ENCODE measurements at places on chromosomes 11 and 22.
A peak's percentile ranks its signal among the peaks of the same experiment; 100 is the strongest.

DNA sequence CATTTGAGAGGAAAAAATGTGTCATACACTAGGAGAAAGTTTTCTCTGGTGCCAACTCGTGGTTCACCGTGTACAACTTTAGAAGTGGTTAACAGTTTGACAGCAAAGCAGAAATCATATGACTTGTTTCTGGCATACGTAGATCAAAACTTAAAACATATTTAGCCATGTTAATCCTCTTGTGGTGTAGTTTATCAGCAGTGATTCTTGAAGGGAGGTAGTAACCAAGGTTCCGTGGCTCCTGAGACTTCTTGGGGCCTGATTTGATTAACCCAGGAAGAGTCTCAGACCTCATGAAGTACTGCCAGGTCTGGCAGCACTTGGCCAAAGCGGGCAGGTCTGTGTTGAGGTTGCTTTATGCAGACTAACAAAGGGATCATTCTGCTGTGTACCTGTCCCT lies 40.5 kb downstream of the SREBF2 start:
- DNase-seq, result no peak

DNA sequence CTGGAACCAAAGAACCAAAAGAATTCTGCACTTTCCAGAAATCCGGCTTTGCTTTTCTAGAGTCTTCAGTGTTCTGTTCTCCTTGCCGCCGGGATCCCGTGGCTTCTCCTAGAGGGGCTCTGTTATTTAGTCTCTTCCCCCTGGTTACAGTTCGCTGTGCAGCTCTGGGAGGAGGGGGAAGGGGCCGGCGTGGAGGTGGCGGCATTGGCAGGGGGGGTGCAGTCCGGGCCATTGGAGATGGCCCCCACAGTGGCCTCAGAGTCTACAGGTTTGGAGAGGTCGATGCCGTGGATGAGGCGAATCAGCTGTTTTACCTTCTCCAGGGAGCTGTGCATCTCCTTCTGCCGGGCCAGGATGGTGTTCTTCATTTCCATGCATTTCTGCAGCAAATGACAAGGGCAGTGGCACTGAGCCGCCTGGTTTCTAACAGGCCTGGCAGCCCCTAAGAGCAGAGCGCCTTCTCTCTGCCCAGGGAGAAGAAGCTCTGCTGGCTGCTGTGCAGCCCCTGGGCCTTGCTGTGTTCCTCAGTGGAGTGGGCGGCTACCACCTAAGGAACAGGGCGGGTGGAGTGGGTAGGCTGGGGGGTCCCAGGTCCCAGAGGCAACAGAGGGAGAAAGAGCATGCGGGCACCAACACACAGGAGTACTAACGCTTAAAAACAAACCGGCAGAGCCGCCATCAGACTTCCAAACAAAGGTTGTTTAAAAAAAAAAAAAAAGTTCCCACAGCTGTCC lies 11.6 kb downstream of the LARGE2 start:
- DNase-seq, result no peak

DNA sequence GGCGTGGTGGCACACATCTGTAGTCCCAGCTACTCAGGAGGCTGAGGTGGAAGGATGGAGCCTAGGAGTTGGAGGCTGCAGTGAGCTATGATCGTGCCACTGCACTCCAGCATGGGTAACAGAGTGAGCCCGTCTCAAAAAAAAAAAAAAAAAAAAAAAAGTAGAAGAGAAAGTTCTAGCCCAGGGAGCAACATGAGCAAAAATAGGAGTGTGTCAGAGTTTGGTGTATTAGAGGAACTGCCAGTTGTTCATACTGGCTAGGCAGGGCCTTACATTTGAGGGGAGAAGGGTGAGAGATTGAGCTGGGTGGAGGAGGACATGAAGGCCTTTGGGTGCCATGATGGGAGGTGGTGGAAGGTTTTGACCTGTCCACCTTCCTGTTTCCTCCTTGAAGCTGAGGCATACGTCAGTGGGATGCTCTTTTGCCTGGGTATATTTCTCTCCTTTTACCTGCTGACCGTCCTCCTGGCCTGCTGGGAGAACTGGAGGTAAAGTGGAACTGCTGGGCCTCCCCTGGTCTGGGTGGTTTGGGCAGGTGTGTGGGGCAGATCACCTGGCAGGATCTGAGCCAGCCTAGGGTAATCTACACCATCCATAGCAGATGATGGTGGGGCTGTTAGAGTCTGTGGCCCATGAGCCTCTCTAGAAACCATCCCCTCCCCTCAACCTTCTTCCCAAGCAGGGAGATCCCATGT lies 7.3 kb downstream of the SIDT2 start:
- no peak for DNase-seq

DNA sequence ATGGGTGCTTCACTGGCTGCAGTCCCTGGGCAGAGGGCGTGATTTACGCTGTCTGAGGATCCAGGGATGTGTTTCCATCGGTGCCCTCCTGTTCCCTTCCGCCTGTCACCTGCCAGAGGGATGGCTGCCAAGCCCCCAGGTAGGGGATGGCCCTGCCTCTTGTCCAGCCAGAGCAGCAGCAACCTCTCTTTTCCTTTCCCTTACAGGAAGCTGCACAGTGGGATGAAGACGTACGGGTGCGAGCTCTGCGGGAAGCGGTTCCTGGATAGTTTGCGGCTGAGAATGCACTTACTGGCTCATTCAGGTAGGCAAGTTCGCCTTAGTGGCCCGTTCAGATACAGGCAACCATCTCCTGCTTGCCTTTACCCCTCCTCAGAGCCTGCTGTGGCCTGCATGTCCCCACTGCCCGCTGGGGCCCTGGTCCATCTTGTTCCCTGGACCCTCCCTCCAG lies 96.6 kb downstream of the ZBTB16 start:
- no peak for DNase-seq

DNA sequence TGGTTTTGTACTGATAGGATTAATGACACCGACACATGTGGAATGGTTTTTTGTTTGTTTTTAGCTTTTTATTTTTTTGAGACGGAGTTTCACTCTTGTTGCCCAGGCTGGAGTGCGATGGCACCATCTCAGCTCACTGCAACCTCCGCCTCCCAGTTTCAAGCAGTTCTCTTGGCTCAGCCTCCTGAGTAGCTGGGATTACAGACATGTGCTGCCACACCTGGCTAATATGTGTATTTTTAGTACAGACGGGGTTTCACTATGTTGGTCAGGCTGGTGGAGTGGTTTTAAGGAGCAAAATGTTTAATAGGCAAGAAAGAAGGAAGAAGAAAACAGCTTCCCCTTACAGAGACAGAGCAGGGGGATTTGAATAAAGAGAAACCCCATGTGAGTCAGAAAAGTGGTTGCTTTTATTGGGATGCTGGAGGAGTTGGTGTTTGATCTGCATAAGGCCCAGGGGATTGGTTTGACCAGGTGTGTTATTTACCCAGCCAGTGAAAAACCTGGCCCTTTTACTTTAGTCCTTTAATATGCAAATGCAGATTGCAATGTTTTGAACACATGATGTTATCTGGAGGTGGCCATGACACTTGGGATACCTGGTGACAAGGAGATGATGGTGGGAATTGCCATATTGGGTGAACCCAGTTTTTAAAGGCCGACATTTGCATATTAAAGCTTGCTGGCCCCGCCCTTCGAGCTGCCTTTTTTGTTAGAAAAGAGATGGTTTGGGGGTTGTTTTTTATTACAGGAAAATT lies 24.3 kb downstream of the SUSD2 start:
- DNase-seq, result no peak

DNA sequence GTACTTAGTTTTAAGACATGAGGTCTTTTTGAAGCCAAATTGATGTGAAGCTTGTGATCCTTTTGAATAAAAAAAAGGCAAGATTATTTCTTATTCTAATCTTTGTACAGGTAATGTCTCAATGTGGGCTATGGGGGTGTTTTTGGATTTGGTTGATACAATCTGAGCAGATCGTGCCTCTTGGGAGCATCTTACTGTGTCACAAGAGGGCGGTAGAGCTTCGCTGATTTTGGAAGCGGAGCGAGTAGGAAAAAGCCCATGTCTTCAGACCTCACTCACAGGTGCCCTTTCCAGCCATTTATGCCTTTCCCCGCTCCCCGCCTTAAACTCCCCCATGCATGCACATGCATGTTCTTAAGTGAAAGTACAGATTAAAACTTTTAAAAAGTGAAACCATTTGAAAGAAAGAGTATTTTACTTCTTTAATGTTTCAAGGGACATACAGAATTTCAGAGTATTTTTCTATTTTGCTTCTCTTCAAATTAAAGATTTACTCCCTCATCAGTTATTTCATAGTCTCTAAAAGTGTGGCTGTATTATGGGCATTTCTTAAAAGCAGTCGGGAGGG lies 18.8 kb downstream of the DDX25 start:
- DNase-seq, result peak; percentile 30

DNA sequence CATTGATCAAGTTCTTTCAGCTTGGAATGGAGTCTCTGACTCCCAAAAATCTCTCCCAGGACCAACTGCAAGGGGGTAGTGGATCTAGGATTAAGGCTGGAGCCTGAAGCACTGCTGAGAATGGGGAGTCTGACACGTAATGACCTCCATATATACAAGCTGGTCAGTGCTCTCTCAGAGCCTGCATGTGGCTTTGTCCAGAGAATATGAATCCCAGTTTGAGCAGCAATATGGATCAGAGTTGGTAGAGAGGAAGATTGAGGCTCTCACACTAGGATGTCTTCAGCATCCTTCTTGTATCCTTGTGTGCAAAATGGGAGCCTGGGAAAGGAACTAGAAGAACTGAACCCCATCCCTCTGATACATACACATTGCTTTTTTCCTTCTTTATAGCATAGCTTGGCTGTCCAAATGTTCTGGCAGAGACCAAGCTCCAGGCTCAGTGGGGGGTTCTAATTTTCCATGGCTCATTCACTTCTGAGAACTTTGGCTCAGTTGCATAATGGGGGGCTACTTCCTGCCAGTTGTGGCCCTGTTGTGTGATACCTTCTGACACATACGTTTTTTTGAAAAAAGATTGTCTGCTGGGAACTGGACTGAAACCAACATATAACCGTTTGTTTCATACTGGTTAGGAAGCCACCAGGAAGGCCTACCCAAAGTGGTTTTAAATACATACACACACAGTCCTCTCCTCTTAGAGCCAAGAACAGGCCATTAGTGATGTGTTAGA lies 138.2 kb downstream of the ETS1 start:
- DNase-seq, result no peak

DNA sequence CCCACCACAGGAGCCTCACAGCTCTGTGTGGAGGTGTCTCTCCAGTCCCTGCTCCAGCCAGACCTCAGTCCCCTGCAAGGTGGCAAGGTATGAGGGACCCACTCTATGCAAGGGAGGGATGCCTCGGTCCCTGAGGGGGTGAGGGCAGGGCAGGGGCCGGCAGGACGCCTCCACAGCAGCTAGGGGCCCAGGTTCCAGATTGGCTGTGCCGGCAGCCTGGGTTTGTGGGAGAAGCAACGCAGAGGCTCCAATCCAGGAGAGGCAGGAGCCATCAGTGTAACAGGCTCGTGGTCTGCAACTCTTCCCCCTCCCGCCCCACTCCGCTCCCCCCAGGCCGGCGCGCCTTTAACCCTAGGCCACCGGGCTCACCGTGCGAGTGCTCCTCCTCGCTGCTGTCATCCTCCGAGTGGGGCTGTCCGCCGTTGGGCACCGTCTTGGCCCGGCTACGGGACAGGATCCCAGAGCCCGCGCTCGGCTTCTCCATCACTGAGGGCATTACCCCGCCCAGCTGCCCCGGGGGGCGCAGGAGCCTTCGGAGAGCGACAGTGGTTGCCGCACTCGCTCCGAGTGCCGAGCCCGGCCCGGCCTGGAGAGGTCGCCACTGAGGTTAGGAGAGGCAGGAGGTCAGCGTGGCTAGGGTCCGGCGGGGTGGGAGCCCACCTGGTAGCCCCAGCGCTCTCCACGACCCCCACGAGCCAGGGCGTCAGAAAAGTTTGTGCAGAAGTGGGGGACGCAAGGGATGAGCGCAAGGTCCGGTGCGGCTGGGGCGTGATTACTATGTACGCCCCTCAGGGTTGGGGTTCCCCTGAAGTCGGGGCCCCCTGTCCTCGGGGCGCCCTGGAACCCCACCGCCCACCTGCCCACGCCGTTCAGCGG lies 765 bp downstream of the RCOR2 start:
- no peak for DNase-seq

DNA sequence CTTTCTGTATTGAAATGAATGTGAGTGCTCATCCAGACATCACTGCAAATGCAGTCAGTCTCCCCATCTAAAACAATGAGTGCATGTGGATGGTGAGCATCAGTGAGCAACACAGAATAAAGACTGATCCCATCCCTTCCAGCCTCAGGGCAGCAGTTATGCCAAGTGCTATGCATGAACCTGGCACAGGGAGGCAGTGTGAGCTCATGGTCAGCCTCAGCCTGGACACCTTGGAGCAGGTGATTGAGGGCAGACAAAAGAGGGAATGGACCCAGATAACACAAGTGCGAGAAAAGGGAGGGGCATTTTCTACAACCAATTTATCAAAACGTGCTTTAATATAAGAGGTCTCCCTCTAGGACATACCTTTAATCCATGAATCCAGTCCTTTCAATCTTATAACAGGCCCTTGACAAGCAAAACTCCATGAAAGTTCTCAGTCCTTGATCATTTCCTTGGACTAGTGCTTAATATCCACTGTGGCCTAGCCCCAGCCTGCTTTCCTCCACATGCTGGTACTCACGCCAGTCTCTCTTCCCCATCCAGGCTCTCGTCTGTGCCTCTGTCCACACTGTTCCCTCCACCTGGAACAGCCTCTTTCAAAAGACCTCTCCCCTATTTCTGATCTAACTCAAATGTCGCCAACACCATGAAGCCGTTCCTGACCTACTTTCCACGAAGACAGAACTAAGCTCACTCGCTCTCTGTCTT lies 50.5 kb upstream of the LRRC55 start:
- DNase-seq, result no peak

DNA sequence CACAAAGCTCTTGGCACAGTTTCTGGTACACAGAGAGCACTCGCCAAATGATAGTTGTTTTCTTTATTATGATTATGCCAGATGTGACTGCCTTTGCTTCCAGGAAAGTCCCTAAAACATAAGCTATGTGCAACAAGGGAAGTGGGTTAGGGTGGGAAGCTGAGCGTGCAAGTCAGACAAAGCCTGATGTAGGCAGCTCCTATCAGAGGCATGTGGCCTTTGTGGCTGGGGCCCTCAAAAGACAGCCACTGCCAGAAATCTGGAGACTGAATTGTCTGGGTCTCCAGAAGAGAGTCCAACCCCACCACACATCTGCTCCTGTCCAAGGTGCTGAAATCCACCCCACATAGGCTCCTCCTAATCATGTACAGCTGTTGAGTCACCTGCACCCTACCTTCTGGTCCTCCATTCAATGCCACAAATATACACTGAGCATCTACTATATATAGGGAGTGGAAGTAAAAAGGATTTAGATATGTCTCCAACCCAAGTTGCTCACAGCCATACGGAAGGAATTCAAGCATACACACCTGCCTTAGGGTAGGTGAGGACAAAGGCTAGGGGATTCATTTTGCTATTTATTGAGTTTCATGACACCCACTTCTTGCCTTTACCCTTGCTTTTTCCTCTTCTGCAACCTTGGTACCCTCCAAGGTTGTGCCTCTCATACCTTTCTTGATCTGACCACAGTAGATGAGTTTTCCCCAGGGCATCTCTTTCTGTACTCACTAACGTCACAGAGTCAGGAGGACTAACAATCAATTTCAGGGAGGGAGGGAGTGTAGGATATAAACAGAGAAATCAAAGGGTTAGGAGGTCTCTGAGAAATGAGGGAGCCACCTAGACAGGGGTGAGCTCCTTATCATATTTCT lies 12.4 kb downstream of the SEC14L3 start:
- no peak for DNase-seq
